ENCODE measurements at places on chromosomes 7 and 10.

DNA sequence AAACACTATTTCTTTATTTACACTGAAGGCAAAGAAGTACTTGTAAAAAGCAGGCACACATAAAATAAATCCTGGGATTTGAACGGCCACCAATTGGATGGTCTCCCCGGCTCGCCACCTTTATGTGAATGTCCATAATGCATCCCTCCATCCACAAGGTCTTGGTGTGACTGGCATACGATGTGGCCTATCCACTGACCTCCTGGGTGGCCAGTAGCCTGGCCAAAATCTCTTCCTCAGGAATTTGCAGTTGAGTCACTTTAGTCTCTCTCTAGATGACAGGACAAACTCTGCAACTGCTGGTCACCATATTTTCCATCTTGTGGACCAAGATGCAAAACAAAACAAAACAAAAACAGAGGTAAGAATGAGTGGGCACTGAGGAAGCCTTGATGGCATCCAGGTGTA, 39.1 kb downstream of the CDK1 start:
- DNase-seq = no peak

GRCh38 chr7:132492823-132493445, 83.3 kb downstream of the PLXNA4 start:
- no peak for DNase-seq

GRCh38 chr7:141333459-141333858, 217.8 kb upstream of the AGK start:
- DNase-seq = no peak

DNA sequence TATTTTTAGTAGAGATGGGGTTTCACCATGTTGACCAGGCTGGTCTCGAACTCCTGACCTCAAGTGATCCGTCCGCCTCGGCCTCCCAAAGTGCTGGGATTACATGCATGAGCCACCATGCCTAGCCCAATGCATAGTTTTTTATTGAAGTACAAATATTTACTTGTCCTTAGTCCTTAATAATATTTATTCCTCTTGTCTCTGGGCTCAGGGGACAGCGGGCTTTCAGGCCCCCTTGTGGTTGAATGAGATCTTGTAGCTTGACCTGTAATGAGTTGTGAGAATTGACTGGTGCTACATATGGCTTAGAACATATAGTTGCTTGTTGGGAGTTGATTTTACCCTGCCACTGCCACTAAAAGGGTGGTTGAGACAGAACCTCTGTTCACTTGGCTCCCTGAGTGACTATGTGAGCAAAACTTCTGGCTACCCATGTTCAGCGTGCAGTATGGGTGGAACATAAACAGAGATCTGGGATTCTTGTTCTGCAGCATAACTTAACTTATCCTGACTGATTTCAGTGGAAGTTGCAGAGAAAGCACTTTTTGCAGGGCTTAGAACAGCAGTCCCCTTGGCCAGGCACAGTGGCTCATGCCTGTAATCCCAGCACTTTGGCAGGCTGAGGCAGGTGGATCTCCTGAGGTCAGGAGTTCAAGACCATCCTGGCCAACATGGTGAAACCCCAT, 14.9 kb downstream of the CCL26 start:
- DNase-seq = no peak

DNA sequence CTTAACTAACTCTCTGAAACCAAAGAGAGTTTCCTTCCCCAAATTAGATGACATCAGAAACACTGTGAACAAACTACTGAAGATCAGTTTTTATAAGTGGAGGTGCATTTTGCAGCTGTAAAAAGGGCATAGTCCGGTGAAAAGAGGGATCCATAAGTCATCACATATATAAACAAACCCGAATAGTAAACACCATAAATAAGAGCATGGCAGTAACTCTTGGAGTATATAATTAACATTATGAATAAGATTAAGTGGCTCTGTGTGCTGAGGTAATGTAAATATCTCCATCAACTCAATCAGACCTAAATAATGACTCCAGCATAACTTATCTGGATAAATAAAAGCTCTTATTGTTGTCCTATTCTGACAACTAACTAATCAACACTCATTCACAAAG, 43.0 kb upstream of the SHTN1 start:
- no peak for DNase-seq

DNA sequence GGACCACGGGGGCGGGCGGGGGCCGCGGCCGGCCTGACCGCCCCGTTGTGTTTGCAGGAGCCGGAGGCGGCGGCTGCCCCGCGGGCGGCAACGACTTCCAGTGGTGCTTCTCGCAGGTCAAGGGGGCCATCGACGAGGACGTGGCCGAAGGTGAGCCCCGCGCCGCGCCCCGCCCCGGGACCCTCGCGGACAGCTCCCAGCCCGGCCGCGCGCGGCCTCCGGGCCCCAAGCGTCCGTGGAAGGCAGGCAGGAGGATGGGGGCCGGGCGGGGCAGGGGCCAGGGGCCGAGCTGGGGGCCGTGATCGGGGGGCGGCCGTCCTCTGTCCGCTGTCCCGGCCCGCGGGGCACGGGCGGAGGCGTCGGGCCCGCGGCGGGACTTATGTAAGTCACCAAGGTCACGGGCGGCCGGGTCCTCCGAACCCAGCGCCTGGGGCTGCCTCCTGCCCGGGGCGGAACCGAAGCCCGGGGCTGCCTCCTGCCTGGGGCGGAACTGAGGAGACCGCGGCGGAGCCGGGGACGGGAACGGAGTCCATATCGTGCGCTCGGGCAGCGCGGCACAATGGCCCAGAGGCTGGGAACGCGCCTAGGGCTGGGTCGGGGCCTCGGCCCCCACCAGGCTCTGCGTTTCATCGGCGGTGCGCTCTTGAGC, 497 bp downstream of the PPP2R2D start:
- peak; percentile 87 for DNase-seq

- peak; percentile 52 for DNase-seq
Measured at GRCh38 chr10:132390921-132391675, 5.9 kb upstream of the PWWP2B start.

DNA sequence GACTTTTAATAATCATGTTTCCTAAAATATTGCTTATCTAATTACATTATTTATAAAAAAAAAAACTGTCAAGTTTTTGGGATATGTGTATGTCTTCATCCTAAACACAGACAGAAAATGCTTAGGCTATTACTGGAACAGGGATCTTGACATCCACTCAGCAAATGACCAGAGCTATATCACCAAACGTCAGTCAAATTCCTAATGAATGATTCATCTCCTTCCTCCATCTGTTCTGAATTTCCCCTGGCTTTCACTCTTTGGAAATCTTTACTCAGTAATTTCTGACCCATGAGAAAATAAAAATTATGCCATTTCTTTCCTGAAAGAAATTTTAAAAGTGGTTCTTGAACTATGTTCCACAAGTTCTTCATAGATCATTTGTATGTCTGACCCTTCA, 552.4 kb upstream of the KCND2 start:
- DNase-seq = no peak

GRCh38 chr7:134009314-134010110, 117.6 kb upstream of the LRGUK start:
- no peak for DNase-seq

GRCh38 chr7:117152213-117153007, 170.4 kb downstream of the WNT2 start:
- DNase-seq = no peak

All from upper lobe of right lung (tissue), 1 donor.